ENCODE measurements at places on chromosomes 11 and 22.
A peak's percentile ranks its signal among the peaks of the same experiment; 100 is the strongest.

DNA sequence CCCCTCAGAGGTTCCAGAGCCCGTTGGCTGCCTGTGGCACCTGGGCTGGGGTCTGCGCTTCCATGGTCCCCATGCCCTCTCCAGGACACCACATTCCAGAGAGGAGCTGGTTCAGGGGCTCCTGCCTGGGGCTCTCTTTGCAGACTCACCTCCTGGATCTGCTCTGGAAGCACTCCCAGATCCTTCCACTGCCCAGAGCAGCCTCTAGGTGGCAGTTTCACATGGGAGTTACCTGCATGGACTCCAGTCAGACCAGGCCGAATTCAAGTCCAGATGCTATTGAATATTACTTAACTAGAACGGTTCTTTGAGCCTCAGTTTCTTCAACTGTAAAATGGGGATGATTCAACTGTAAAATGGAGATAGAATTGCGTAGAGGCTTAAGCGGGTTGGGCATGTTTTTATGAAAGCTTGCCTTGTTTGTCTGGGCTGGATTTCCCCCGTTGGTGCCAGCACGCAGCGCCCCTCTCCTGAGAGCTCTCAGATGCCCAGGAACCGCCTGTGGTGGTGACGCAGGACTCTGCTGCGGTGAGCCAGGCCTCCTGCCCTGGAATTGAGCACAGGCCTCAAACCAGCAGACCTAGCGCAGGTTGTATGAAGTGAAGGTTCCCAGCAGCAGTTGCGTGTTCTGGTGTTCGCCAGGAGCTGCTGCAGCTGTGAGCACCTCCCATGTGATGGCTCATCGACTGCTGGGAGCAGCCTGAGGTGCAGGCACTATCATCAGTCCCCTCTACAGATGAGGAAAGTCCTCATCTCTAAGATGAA, 44.2 kb downstream of the LMO1 start:
- peak; percentile 9 for DNase-seq

GRCh38 chr11:64850979-64851567, 6.6 kb upstream of the CDC42BPG start:
- DNase-seq = peak; percentile 60

- DNase-seq = no peak
Observed at GRCh38 chr11:134120143-134120850, 51.4 kb downstream of the JAM3 start.

- DNase-seq = no peak
Observed at GRCh38 chr11:57571606-57572005, 4.1 kb upstream of the UBE2L6 start.

All from activated naive CD4-positive, alpha-beta T cell treated with Interleukin-2 at 50 U/mL for 16 hours (primary cell).